Fibroblast of skin of left biceps (primary cell): ENCODE measurements at places on chromosomes 16 and 17.

DNA sequence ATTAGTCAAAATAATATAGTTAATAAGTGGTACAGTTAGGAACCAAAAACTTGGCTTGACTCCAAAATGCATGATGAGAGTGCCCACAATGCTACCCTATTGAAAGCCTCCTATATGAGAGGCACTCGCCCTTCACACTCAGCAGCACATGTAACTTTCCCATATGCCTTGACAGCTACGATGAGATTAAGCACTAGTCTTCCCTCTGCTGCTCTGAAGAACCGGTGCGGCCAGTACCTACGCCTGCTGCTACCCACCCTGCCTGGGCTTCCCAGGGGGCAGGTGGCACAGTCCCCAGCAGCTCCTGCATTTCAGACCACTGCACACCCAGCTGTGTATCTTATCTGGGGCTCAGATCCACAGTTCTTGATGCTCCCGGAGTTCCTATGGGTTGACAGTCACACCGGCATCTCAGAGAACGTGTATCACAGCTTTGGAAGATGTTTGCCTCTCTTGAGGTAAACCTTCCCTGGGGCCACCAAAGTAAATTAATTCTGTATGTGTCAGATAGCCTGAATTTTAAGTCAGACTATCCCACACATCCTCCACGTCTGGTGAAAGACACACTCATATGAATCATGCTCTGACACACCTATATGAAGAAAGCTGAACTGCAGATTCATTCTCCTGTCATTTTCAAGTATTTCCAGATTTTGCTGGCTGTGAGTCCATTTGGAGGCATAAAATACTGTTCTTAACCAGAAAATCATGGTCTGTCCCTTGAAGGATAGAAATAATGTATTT lies 77.8 kb downstream of the MYH10 start:
- DNase-seq = no peak

GRCh38 chr17:42392692-42393415 lies 4.6 kb upstream of the STAT3 start:
- DNase-seq = no peak

DNA sequence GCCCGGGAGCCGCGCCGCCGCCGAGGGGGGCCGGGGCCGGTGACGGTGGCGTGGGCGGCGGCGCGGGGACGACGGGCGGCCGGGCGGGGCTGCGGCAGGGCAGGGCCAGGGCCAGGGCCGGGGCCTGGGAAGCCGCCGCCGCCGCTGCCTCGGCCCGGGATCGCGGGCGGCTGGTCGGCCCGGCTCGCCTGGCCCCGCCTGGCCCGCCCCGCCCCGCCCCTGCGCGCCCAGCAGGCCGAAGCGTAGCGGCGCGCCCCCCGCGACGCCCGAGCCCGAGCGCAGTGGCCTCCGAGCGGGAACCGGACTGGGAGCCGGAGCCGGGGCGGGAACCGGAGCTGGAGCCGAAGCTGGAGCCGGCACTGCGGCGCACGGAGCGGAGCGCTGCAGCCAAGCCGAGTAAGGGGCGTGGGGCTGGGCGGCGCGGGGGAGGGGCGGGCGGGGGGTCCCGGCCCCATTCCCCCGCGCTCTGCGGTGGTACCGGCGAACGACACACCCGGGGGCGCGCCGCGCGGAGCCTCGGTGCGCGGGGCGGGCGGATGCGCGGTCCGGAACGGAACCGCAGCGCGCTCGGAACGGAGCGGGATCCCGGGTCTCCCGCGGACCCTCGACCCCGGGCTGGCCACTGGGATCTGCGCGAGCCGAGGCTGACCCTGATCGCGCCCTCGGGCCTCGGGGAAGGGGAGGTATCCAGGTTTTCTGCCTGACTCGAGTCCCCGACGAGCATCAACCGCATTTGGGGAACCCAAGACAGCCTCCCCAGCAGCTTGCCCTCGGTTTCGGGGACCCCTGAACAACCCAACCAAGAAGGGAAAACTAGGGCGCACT lies at the start of gene BEAN1:
Gene BEAN1, plus strand, starts transcription at position 260 of the 825 bp plus-strand sequence. CDS start 10,382 bp downstream, outside the sequence.
- DNase-seq = no peak

DNA sequence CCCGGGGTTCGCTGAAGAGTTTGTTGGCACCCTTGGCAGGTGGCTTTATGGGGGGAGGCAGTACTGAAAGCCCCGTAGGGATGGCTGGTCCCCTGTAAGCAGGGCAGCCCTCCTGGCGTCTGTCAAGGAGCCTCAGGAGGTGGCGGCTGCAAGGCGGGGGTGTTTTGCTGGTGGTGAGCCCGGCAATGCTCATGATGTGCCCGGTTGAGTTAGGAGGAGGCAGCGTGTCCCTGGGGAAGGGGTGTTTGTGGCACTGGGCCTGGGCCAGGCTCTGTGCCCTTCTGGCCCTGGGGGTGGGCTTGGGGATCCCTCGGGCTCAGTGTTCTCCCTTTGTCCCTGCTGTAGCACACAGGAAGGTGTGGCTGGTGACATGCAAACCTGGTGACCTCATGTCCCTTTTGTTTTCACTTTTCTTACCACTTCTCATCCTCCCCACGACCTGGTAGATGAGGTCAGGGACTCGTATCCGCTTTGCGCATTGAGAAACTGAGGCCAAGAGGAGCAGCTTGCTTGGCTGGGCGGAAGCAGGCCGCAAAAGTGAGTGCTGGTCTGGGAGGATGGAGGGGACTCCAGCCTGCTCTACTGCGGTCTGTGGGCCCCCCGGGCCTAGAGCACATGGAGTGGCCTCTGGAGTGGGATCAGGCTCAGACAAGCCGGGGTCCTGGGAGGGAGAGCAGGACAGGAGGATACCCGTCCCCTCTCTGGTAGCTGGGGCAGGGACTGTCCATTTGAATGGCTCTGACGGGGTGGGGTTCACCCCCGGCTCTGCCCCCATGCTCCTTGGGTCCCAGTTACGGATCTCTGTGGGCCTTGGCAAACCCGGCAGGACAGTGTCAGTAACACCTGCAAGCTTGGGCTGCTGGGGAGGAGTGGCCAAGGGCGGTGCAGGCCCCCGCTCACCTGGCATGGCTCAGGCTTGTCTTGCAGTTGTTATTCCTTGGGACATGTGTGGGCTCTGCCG lies 2.2 kb downstream of the SNN start:
- DNase-seq = no peak

- no peak for DNase-seq
These were observed at the start of gene MARCHF10 for GRCh38 chr17:62807812-62808575. TSS of gene MARCHF10 (minus strand) at chr17:62808314. CDS start at chr17:62801735, 6,579 bp downstream.

DNA sequence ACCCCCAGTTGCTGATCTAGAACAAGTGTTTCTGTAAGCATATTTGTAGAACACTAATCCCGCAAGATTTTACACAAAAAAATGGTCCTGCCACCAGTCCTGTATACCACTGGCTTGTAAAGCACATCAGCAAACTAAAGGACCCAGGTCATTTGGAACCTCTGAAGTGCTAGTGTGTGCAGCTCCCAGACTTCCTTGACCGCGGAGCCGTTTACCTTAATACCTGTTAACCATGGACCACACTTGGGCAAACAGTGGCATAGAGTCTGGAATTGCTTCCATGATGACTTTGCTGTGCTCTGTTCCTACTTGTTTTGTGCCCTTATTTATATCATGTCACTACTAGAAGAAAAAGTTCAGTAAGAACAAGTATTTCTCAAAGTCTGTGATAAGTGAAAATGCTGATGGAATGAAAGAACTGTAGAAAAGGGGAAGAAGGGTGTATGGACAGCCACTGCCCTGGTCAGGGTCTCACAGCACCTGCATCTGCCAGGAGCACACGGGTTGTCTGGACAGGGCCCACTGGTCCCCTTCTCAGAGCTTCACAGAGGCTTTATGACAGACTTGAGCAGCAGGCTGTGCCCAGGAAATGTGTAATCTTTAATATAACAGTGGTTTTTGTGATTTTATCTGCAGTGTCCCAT lies 29.3 kb downstream of the ALDH3A2 start:
- DNase-seq = no peak

- DNase-seq = no peak
These were observed 22.1 kb downstream of the CNTNAP1 start for GRCh38 chr17:42704490-42704836.

DNA sequence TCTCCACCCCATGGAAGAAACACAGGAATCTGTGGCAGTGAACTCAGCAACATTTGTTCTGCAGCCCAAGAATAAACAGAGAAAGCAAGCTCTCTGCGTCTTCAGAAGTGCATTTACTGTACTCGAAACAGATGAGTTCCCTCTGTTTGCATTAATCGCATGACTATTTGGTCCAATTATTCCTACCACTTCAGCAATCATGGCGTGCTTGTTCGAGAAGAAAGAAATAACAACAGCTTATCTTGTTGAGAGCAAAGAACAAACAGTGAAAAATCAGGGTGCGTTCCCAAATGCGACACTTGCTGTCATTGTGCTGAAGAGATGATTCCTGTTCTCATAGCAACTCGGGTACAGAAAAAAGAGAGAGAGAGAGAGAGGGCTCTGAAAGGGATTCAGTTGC lies 445.3 kb upstream of the MAF start:
- DNase-seq = no peak

- DNase-seq = no peak
These were observed 300.9 kb downstream of the C16orf95 start for GRCh38 chr16:87016046-87017035.

- no peak for DNase-seq
These were observed 57.4 kb downstream of the C16orf78 start for GRCh38 chr16:49431040-49431439.

- DNase-seq = no peak
These were observed 4.2 kb upstream of the CBX4 start for GRCh38 chr17:79843474-79843815.

DNA sequence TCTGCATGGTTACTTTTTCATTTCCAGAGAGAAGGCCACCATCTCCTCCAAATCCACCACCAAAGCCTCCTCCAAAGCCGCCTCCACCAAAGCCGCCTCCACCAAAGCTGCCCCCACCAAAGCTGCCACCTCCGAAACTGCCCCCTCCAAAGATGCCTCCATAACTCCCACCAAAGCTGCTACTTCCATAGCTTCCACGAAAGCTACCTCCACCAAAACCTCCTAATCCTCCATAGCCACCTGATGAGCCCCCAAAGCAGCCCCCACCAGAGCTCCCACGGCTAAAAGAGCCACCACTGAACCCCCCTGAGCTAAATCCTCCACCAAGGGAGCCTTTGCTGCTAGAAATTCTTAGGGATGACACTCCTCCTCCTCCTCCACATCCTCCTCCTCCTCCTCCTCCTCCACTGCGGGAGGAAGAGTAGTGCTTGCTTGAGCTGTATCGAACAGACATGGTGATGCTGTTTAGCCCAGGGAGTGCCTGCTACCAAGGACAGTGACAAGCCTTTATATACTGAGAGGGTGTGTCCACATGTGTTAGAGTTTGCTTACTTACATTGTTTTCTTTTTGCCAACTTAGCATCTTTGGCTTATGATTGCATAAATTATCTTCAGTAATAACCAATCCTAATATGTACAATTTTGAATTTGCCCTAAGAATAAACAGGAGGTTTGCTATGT lies at the start of gene KRT10:
Gene KRT10, minus strand, starts transcription at position 483 of the 681 bp plus-strand sequence. Its CDS starts 29 bp downstream, at position 454.
- DNase-seq = no peak
